Activated T-helper 17 cell treated with anti-CD3 and anti-CD28 coated beads, Interleukin-2, amount 50 U/mL, for 72 hours (primary cell): ENCODE measurements at places on chromosomes 12 and 14.

DNA sequence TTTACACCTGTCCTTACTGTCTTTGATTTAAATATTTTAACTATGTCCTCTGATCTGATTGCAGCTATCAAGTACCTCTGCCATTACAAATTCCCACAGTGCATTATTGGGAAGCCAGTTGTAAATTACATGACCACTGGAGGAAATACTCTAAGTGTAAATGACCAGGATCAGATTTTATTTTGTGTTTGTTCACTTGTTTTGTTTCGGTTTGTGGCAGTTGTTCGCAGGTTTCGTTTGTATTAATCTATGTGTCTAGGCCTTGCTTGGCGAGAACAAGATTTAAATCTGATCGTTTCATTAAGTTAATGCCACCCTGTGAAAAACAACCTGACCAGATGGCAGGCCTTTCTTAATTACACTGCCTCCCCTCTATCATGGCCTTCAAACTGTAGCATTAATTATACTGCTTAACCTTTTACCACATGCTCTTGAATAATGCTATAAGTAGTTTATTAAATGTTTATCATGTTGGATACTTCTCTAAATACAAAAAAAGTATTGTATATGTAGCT, 990.1 kb downstream of the TMTC2 start:
- no peak for ATAC-seq

GRCh38 chr14:92387578-92387977, 64.6 kb downstream of the SLC24A4 start:
- no peak for ATAC-seq

GRCh38 chr14:69153152-69153872, 393 bp upstream of the DCAF5 start:
- ATAC-seq = peak; percentile 94

GRCh38 chr12:32419520-32419960, 20.2 kb downstream of the FGD4 start:
- ATAC-seq = no peak

DNA sequence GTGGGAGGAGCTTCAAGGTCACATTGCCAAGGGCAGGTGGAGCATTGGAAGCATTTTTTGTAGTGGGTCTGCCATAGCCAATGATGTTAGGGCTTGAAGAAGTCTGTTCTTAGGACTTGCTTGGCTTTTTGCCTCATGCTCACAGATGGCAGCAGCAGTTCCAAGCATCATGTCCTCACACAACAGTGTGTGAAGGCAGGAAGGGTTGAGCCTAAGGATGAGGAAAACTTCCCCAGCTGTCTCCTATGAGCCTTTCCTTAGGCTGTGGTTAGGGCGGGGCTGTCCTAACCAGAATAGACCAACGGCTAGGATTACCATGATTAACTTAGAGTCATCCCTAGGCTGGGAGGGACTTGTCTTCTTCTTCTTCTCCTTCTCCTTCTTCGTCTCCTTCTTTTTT, 76.2 kb upstream of the KCNA1 start:
- ATAC-seq = no peak
